Subcutaneous adipose tissue (tissue), 4 donors: ENCODE measurements at places on chromosomes 11 and 22. TPM values are rescaled to one million over a fixed set of nuclear protein-coding genes. Genes with fewer than 3 reads are reported as not detected.

Gene BRSK2
- not detected for total RNA-seq

Gene CSNK2A3
- 0.88 TPM for total RNA-seq

Gene OR4D5
- total RNA-seq = not detected

Gene RFPL3
- not detected for total RNA-seq

Gene LMNTD2
- 0.88 TPM for total RNA-seq

Gene CTSC
- 179 TPM for total RNA-seq

Gene CCDC73
- total RNA-seq = not detected

Gene ANKK1
- total RNA-seq = not detected

Gene LDHAL6A
- not detected for total RNA-seq

Gene CSKMT
- 7.3 TPM for total RNA-seq

Gene FAM83F
- 6.8 TPM for total RNA-seq

Gene OR10G6
- total RNA-seq = not detected

Gene MMP1
- total RNA-seq = not detected
